ENCODE measurements at places on chromosomes 5 and 9. TPM values are rescaled to one million over a fixed set of nuclear protein-coding genes. Genes with fewer than 3 reads are reported as not detected.

Gene TRPM6
- 0.29 TPM for total RNA-seq

Gene SCGB3A2
- total RNA-seq: not detected

Gene OTP
- total RNA-seq: not detected

Gene FRRS1L
- total RNA-seq: not detected

Gene PCAT7
- total RNA-seq: 2.8 TPM

Gene ATP10B
- 0.35 TPM for total RNA-seq

Gene HTR4
- not detected for total RNA-seq

Gene SHISAL2B
- not detected for total RNA-seq

Gene CCDC152
- 0.19 TPM for total RNA-seq

Gene SLC28A3
- not detected for total RNA-seq

Gene LMX1B
- 0.64 TPM for total RNA-seq

Gene DOCK8
- 0.15 TPM for total RNA-seq

Gene KIF2A
- 41.3 TPM for total RNA-seq

Gene PSMD5
- total RNA-seq: 31.9 TPM

Gene FOXI1
- not detected for total RNA-seq

Gene INSYN2B
- total RNA-seq: 3.1 TPM

Gene GRHPR
- 172 TPM for total RNA-seq

Gene SPATA9
- not detected for total RNA-seq

Gene POU5F2
- not detected for total RNA-seq

Gene GRXCR2
- total RNA-seq: not detected

Gene IER5L
- 24.3 TPM for total RNA-seq

Gene PCDHA13
- 0.50 TPM for total RNA-seq

Gene PCDHGA5
- 0.50 TPM for total RNA-seq

Gene ANP32B
- 12.2 TPM for total RNA-seq

Gene SPAAR
- total RNA-seq: 0.27 TPM

Gene MELK
- total RNA-seq: 78.6 TPM

Gene PTGER4
- total RNA-seq: 7.9 TPM

Gene RIOK2
- total RNA-seq: 30.6 TPM

Gene SLIT3
- total RNA-seq: 5.5 TPM

Gene ADGRV1
- 13.0 TPM for total RNA-seq

Gene ANKRD55
- total RNA-seq: 1.2 TPM

Gene FOXD4L3
- not detected for total RNA-seq

Gene SLC36A2
- 0.14 TPM for total RNA-seq

Gene NRARP
- total RNA-seq: not detected

Gene PRLR
- 0.12 TPM for total RNA-seq

Gene ZNF608
- 20.8 TPM for total RNA-seq

Gene IL9
- not detected for total RNA-seq

Gene ANXA2R
- total RNA-seq: 4.5 TPM

Gene IFNA10
- total RNA-seq: not detected

Gene NR2F1-AS1
- 5.2 TPM for total RNA-seq

Gene CCNJL
- total RNA-seq: 6.6 TPM

Gene WDR38
- total RNA-seq: not detected

Gene RC3H2
- total RNA-seq: 28.7 TPM

Gene TRAF1
- 0.21 TPM for total RNA-seq

Gene SEMA4D
- 4.8 TPM for total RNA-seq

Gene RETREG1
- 1.5 TPM for total RNA-seq

Gene PCDHA9
- not detected for total RNA-seq

Gene ORM2
- total RNA-seq: 0.19 TPM

Gene NSG2
- not detected for total RNA-seq

Gene PCDHA1
- 0.45 TPM for total RNA-seq

Gene GDNF
- not detected for total RNA-seq

Gene FGF18
- not detected for total RNA-seq

Gene QRFP
- not detected for total RNA-seq

Gene CRHBP
- not detected for total RNA-seq

Gene TMEM171
- 10.7 TPM for total RNA-seq
